Activated gamma-delta T cell treated with Interleukin-2 at 50 U/mL for 16 hours (primary cell): ENCODE measurements at places on chromosomes 12 and 14.

DNA sequence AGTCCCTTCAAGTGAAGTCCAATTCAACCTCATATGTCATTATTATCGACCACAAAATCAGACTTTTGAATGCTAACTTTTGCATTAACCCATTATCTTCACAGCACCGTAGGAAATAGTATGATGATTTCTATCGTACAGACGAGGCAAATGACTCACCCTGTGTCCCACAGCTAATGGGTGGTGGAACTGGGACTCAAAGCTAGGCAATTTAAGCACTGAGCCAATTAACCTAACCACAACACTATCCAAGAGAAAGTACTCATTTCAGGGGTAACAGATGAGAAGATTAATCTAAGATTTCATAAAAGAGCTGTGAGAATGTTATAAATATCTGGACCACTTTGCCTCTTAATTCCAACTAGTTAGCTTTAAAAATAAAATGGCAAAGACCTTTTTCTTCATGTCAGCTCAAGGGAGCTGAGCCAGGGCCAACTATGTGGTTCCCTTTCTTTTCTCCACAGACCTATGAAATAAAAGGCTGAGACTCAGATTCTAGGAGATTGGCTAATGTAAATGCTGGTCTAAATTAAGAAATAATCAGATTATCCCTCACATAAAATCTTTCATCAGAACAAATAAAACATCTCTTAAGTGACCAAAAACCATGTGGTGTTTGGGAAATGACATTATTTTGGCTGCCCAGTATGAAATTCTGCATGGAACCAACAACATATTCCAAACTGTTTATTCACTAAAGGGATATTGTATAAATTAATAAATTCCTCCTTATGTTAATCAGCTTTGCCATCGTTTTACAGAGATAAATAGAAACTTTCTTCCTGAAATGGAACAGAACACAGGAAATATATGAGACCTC is 4.9 kb downstream of the PTGER2 start:
- DNase-seq: no peak

- peak; percentile 2 for DNase-seq
These were observed 832 bp upstream of the SYT1 start for GRCh38 chr12:78863482-78864402.

DNA sequence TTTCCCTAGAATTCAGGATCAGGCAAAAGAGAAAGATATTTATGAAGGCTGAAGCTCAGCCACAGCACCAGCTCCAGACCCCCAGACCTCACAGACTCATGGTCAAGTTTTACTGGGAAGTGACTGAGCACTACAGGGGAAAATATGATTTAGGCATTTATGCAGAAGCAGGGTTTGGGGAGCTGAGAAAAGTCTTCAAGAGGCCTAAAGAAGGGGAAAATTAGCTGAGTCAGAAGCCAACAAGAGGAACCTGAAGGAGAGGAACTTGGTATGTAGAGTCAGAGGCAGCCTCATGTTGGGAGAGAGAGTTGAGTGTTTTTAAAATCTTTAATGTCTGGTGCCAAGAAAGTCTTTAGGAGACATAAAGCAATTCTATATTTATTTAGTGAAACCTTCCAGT is 63.0 kb downstream of the FOS start:
- DNase-seq: no peak

- no peak for DNase-seq
These were observed 26.3 kb downstream of the FIGNL2 start for GRCh38 chr12:51822261-51822616.

- no peak for DNase-seq
These were observed 90.1 kb downstream of the STXBP6 start for GRCh38 chr14:24959791-24960331.

GRCh38 chr12:16407346-16407745 is 59.9 kb downstream of the MGST1 start:
- DNase-seq: no peak

DNA sequence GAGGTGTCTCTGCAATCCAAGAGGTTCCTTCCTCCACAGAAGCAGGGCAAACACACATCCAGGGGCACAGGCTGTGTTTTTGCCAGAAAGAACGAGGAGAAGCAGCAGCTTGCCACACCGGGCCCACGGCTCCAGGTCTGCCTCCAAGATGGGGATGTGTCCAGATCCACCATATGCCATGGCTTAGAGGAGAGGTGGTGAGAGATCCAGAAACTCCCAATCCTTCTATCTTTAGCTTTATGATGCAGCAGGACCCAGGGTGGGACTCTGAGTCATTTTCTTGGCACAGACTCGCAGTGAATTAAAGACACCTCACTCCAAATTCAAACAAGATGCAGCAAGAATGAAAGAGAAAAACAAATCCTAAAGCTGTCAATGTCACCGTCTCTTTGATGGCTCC is 481.4 kb upstream of the TMEM132C start:
- no peak for DNase-seq
